ENCODE measurements at places on chromosomes 5 and 9.

- DNase-seq = no peak
Observed at GRCh38 chr5:21087766-21088165, 1099.8 kb upstream of the CDH18 start.

GRCh38 chr5:174667526-174667925 is 56.9 kb upstream of the MSX2 start:
- DNase-seq = no peak

GRCh38 chr9:134546246-134546731 is 95.3 kb upstream of the COL5A1 start:
- no peak for DNase-seq

DNA sequence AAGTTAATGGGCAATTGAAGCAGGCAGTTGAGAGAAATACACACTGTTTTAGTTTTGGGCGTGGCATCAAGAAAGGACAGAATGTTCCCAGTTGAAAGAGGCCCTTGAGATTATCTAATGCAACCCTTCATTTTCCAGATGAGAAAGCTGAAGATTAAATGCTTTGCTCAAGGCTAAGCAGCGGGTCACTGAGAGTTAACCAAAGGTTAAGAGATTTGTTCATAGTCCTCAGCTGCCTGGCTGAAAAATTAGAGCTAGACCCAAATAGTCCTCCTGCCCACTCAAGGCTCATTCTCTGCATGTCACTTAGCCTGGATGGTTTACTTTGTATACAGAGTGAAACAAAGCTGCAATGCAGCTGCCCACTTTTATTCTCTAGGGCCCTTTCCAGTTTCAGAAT is 46.7 kb upstream of the MAMDC2 start:
- DNase-seq = no peak

DNA sequence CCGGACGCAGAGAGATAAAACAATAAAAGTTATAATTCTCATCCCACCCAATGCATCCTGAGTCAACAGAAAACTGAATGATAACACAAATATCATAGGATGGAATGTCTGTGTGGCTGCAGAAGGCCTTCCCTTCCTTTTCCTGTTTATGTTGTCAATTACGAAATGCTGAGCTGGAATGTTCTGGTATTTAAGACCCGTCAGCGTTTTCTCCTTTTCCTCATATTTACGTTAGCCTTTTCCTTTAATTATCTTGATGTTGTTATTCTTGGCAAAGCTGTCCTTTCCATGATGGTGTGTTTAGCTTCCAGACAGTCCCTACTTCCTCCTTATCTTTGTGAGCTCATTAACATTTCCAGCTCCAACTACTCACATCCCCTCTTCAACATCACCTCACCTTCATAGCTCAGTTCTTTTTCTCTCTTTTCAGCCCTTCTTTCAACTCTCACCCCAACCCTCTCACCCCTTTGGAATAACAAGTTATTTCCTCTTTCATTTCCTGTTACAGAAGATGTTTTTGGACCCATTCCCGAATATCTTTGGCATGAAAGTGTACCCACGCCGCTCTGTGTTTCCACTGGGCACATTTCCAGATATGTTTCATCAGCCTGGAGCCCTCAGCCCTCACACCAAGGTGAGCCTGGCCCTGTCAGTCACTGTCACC is 221.6 kb downstream of the NR2F1-AS1 start:
- DNase-seq = peak; percentile 88

GRCh38 chr9:78668148-78668832 is 371.4 kb downstream of the PSAT1 start:
- no peak for DNase-seq

GRCh38 chr9:127184641-127185040 is 62.2 kb upstream of the ANGPTL2 start:
- DNase-seq = no peak

- DNase-seq = peak; percentile 51
Observed at GRCh38 chr9:136686794-136687711, at the start of gene AGPAT2. Gene AGPAT2, minus strand, starts transcription at chr9:136687457. Its CDS starts 100 bp downstream, at chr9:136687357.

DNA sequence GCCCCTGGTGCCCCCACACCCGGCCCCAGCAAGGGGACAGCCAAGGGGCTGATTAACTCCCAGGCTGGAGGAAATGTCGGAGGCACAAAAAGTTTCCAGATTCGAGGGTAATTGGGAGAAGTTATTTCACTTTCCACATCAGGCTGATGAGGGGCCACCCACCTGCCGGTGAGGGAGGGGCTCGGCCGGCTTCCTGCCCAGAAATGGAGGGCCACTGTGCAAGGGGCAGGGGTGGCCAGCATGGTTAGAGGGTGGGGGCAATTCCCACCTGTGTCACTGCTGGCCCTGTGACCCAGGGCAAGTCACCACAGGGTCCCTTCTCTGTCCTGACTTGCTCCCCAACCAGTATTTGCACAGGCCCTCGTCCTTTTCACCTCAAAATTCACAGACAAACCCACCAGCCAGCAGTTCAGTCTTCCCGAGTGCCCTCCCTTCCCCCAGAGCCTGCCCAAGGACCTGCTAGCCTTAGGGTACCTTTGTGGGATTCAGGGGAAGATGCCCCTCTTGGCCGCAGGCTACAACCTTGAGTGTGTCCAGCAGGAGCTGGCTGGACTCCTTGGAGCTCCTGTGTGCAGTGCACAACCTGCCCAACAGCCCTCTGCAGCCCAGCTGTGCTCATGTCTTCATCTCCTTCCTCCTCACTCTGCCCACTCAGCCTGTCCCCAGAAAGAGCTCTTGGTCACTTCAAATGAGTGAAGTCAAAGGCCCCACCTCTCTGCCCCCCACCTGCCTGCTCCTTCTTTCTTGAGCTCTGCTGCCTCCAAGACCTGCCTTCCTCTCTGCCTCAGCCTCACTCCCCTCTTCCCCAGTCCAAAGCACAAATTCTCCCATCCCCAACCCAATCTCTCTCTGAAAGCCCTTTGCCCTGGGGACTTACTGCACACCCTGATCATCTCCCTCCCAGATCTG is 130.5 kb downstream of the BARX1 start:
- no peak for DNase-seq

DNA sequence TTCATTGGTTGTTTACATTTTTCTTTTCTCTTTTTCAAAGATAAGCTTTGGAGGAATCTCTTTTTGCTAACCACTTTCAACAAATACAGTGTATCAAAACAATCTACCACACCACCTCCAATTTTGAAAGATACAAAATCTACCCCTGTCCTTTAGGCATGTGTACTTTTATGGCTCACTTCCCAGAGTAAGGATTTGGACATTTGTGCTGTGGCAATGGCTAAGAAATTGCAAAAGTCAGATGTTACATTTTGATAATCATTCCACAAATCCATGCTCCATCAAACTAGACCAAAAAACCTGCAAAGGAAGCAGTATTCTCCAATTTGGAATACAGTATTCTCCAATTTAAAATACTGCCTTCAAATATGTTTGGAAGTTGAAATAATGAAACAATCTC is 204.9 kb downstream of the MCTP1 start:
- DNase-seq = no peak

GRCh38 chr5:89133129-89133528 is 250.1 kb upstream of the MEF2C start:
- DNase-seq = no peak

GRCh38 chr5:6505416-6505755 is 56.7 kb downstream of the UBE2QL1 start:
- no peak for DNase-seq

DNA sequence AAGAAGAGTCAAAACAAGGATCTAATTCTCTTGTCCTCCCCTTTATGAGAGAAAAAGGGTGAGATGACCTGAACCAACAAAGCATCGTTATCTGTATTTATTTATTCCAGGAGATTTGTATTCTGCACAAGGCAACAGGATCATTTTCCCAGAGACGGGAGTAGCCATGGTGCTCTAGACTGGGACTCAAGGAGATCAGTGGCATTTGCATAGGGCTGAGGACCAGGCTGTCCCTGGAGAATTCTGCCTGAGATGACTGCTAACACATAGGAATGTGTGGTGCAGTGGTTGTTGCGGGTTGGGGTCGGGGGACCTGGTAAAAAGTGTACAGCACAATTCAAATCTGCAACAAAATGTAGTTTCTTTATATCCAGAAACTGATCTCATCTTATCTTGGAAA is 22.3 kb upstream of the ZNF474 start:
- DNase-seq = no peak

- DNase-seq = no peak
Observed at GRCh38 chr5:27568811-27569210, 530.4 kb upstream of the CDH9 start.

- no peak for DNase-seq
Observed at GRCh38 chr9:21322911-21323461, 12.2 kb downstream of the KLHL9 start.

- no peak for DNase-seq
Observed at GRCh38 chr9:84230355-84231145, 110.0 kb downstream of the SLC28A3 start.

DNA sequence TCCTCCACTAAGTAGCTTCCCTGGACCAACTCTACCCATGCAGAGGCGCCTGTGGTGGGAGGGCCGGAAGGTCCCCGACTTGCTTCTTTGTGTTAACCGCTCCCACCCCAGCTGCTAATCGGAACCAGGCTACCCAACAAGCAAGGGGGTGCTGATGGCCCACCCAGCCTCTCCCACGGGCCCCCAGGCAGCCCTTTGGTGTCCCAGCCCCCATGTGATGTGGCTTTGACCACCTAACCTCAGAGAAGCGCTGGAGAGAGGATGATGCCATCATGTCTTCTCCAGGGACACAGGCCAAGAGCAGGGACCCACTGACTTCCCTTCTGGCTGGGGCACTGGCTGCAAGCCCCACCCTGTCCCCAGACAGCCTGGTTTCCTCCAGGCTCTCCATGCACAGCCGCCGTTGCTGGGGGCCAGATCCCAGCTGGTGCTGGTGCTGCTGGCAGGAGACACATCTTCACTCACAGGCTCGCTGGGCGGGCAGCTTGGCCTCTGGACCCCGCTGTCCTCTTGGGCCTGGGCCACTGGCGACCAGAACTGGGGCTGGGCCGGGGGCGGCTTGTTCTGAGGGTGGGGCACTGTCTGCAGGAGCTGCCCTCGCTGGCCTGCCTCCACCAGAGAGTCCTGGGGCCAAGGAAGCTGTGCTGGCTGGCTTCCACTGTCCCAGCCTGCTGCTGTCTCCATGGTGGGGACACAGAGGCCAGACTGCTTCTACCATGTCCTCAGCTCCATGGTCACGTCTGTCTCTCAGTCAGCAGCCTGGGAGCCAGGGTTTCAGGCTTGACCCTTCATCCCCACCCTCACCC is 27.8 kb downstream of the LAMC3 start:
- no peak for DNase-seq

- DNase-seq = no peak
Observed at GRCh38 chr5:172603251-172603806, 37.7 kb upstream of the NEURL1B start.

All from NCI-H460 (cell line).